Activated CD8-positive, alpha-beta memory T cell treated with anti-CD3 and anti-CD28 coated beads for 48 hours (primary cell): ENCODE measurements at places on chromosomes 2 and 18.
A peak's percentile ranks its signal among the peaks of the same experiment; 100 is the strongest.

DNA sequence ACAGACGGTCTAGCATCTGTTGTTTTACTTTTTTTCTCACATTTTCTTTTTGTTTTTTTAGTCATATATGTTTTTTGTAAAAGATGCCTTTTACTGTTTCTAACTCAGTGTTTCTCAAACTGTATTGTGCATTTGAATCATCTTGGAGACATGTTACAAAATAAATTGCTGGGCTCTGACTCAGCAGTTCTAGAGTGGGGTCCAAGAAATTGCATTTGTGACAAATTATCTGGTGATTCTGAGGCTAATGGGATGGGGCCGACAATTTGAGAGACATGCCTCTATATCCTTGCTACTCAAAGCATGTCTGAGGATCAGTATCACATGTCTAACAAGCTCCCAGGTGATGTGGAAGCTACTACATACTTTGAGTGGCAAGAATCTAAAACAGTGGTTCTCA lies 478.8 kb downstream of the PLCL1 start:
- DNase-seq: no peak

DNA sequence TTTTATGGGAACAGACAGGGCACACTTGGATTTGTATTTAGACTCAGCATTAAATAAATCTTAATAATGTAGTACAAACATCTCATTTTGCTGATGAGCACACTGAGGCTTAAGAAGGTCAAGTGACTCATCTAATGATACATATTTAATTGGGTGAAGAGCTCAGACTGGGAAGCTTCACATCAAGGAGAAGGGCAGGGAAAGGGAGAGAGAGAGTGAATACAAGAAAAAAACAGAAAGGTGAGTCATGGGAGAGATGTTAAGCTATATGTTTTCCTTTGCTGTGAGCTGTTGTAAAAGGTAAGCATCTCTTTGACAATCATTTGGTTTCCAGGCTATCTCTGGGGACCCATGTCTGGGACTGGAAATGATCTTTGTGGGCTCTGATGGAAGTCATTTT lies 277.8 kb downstream of the SETBP1 start:
- DNase-seq: no peak

- DNase-seq: peak; percentile 16
These were observed 26.3 kb downstream of the B4GALT6 start for GRCh38 chr18:31657823-31658669.

DNA sequence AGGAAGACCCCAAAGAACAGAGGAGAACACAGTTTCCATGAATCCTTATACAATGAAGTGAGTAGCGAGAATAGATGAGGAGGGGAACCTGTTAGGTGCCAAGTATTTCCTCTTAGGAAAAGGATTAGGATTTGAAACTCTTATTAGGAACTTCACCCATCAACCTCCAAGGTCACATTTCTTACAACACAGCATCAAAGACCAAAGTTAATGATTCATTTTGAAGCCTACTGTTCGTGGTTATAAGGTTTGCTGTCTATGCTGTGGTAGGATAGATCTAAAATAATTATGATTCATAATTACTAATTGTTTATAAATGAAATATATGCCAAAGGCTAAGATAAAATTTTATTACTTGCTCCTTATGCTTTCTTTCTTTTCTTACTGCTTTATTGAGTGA lies 6.1 kb downstream of the CFAP221 start:
- no peak for DNase-seq

DNA sequence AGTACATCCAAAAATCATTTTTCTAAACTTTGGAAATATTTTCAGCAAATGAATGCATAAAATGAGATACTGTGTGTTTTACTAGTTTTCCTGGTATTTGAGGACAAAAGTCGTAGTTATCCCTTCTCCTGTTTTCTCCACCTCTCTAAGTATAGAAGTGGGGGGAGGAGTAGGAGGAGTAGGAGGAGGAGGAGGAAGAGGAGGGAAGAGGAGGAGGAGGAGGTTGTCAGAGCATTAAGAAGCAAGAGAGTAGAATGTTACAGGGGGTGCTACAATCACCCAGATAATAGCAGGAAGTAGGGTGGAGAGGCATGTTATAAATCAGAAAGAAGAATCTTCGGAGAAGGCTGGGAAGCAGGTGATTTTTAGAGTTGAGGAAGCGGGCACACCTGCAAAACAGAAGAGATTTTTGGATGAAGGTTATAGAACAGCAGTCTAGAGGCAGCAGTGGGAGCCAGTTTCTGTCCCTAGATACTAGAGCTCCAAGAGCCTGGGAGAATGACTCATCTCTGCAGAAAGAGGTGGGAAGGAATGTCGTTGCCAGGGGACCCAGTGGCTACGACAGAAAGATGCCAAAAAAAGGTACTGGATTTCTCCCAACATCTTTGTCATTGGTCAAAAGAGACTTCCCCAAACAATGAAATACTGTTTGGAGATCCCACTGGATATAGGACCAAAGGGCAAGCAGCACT lies 44.2 kb upstream of the AQP4 start:
- DNase-seq: no peak

- DNase-seq: no peak
These were observed 91.8 kb upstream of the KLF7 start for GRCh38 chr2:207257251-207258250.

- DNase-seq: no peak
These were observed 30.8 kb upstream of the ACYP2 start for GRCh38 chr2:54084600-54084999.

- no peak for DNase-seq
These were observed 124.2 kb downstream of the CLIP4 start for GRCh38 chr2:29239209-29239960.

DNA sequence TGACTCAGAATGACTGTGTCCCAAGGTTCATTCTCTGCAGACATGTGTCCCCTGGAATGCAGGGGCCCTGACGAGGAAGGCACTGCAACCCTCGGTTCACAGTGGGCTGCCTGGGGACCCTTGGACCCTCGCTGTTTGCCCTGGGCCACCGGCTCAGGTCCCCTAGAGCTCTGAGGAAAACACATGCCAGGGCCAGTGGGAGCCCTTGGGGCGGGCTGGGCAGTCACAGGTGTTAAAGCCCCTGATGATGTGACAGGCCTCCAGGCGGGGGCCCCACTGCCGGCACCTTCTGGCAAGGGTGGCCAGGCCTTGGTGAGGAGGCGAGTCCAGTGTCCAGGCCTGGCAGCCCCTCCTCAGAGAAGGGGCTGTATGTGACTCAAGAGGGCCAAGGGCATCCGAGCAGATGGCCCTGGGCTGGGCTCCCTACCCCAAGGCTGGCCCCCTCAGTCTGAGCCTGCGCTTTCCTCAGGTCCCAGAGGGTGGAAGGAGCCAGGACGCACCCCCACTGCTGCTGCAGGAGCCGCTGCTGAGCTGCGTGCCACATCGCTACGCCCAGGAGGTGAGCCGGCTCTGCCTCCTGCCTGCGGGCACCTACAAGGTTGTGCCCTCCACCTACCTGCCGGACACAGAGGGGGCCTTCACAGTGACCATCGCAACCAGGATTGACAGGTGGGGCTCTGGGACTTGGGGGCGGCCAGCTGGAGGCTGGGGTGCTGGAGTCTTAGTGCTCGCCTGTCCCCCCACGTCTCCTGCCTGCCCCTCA lies 11.1 kb downstream of the CAPN10 start:
- DNase-seq: no peak

DNA sequence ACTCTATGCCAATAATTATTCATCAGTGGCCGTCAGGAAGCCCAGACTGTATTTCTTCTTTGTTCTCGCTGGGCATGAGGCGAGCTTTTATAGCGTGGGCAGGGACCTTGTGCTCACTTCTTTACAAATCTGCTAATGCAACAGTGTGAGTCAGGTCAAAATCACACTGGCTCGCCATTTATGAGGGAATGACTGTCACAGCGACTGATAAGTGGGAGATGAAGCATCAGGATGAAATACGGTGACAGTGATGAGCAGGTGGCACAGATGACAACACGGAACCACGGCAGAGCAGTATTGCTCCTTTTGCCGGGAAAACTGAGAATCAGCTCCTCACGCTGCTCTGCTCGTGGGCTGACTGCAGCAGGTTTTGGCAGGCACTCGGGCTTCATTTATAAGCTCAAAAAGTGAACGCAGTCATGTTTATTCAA lies 20.5 kb downstream of the TYMS start:
- DNase-seq: no peak

GRCh38 chr18:79466591-79466990 lies 70.9 kb downstream of the NFATC1 start:
- no peak for DNase-seq

DNA sequence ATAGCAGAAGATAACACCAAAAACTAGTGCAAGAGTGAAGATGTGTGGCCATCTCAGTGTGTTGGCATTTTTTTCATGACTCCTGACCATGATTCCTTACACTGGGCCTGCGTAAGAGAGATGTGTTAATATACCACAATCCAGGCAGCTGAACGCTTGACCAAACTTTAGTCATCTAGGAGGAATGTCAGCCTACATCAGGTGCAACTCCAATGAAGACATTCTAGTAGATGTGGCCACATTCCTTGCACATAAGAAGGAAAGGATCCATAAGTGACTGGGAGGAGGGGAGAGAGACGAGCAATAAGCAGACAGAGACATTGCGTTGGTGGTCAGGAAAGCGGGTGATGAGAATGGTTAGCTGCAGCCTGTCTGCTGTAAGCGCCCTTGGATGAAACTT lies 42.6 kb downstream of the CYRIA start:
- no peak for DNase-seq

DNA sequence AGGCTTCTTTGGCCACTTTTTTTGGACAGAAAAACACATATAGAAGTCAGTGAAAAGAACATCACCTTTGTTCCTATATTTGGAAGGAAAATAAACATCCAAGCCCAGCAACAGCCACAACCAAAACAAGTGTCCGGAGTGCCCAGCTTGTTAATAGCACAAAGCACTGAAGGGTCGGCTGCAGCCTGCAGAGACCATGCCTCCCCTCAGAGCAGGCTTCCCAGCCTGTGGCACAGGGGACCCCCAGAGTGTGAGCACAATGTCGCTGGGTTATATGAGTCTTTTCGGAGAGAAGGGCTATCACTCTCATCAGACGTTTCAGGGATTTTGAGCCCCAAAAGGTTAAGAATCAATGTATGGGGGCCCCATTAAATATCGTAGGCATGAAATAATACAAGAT lies 6.2 kb upstream of the CIDEA start:
- DNase-seq: no peak

- DNase-seq: no peak
These were observed 60.4 kb downstream of the ZBTB7C start for GRCh38 chr18:48348739-48349138.

DNA sequence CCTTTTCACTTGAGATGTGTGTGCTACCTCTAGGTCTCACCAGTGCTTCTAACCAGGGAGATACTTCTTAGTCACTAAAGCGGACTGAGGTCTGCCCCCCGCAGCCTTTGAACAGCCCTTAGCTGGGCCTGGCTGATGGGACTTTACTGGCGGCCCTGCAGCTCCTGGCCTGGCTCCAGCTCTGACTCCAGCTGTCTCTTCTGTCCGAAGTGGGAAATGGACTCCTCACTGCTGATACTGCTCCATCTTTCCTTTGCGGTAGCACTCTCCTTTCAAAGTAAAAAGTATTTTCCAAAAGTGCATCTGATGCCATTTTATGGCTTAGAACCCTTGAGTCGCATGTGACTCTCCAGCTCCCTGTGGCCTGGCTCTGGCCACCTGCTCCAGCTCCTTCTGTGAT lies 64.5 kb downstream of the ATP9B start:
- no peak for DNase-seq

- no peak for DNase-seq
These were observed 52.7 kb downstream of the CMPK2 start for GRCh38 chr2:6812857-6813530.

DNA sequence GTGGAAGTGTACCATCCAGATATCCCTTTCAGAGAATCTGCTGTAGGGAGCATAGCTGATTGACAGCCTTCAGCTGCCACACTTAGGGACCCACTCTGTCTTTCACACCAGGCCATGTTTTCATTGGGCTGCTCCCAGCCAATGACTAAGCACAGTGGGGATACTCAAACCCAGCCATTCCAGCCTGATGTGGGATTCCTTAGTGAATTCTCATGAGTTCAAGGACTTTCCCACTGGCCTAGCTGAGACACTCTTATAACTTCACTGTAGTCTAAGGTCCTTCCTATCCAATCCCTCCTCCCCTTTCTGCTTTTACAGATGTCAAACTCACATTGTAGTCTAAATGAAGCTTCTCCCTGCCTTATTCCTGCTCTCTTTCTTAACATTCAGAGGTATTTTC lies 201.2 kb downstream of the PIK3C3 start:
- DNase-seq: no peak

DNA sequence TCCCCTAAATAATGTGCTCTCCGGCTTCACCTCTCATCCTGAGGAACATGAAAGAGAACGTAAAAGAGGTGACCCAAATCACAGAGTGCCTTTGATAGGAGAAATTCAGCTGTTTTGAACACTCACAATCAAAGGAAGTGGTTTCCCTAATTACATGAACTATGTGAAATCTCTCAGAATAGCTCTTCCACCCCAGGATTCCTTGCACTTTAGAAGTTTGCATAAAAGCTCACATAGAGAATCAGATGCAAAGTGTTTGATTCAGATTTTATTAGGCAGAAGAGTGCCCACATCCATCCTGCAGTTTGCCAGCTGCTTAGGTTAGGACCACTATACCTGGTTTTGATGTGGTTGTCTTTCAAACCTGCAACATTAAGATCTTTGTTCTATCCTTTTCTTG lies 61.0 kb downstream of the MAP3K20 start:
- DNase-seq: no peak

GRCh38 chr2:42794271-42795046 lies 2.1 kb upstream of the HAAO start:
- no peak for DNase-seq

GRCh38 chr2:138116456-138116855 lies 152.2 kb downstream of the HNMT start:
- DNase-seq: no peak

- no peak for DNase-seq
These were observed 69.2 kb downstream of the EHBP1 start for GRCh38 chr2:62774555-62775366.

DNA sequence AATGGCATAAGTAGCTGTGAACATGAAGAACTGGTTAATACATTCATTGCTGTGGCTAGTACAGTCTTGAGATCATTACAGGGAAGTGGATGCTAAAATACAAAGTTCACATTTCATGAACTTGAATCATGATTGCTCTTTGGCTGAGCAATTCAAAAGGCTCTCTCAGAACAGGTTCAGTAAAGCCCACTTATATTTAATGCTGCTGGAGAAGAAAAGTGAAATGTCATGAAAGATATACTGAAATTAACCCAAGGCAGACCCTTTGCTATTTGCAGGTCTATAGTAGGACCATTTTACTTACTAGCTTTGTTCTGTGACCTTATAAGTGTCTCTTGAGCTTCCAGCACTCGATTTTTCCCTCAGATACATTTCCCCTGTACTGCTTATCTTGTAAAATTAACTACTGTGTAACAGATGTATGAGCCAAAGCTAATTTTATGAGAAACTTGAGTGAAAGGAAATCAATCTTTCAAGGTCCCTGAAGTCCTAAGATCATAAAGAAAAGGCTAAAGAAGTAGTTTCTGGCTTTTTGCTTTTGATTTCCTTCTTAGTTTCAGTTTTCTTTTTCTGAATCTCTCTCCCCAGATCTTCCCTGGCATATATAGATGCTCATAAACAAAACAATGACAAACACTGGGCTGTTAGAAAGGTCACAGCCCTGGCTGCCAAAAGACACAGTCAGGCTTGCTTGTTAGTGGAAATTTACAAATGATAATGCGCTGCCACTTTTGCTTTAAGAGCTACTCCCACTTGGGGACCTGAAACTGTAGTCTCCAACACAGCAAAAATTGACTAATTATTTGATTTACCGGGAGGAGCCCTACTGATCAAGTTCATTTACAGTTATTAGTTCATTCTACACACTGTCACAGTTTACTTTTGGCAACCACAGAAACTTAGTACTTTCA lies 132.7 kb upstream of the XPO1 start:
- DNase-seq: no peak
